GM18507 (cell line): ENCODE measurements at places on chromosomes 4 and X.

DNA sequence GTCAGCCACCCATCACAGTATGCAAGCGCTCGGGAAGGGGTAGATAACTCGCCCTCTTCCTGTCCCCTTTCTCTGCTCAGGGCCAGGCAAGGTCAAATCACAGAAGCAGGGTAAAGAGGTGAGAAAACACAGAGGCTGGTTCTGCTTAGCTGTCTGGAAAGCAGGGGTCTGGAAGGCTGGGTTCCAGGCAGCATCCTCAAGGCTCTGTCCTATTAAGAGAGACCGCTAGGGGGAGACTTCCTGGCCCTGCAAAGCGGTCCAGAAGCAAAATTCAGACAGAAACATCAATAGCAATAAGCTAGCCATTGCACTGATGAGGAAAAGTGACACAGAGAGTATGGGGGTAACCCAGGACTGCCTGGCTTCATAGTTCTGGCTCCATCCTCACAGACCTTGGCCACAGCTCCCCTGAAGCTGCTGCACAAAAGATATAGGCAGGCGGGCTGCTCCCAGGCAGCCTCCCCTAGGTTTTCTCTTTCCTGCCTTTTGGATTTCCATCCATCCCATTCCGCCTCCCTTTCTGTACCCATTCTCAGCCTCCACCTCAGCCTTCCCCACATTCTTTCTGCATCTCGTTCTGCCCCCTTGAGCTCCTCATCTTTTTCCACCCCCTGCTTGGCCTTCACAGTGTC lies 308.5 kb downstream of the EVC2 start:
- no peak for DNase-seq

GRCh38 chrX:152822383-152823086 lies 8.0 kb downstream of the CETN2 start:
- no peak for DNase-seq

DNA sequence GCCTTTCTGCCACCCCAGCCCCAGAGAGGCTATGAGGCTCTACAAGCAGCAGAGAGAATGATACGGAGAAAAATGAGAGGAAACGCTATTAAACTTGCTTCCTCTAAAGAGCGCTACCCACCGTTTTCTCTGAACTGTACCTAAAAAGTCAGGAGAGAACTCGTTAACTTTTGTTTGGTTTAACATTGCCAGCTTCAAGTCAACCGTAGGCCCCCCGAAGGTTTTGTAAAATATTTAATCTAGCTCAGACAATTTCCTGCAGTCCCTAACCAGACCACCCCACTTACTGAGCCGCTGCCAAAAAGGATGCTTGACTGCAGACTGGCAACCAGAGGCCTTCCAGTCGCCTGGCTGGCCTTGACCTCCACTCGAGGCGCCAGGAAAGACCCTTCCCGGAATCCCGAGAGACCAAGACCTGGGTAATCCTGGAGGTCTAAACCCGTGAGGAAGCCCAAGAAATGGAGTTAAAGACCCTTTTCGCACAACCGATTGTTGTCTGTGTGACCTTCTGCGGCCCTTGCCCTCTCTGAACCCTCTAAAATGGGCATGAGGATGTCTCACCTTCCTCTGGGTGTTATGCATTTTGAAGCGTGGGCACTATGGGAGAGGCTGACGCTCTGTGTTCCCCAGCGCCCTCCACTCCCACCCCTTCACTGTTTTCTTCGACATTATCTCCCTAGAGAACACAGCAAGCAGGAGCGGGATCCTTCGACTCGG lies 86.3 kb downstream of the BCOR start:
- no peak for DNase-seq

DNA sequence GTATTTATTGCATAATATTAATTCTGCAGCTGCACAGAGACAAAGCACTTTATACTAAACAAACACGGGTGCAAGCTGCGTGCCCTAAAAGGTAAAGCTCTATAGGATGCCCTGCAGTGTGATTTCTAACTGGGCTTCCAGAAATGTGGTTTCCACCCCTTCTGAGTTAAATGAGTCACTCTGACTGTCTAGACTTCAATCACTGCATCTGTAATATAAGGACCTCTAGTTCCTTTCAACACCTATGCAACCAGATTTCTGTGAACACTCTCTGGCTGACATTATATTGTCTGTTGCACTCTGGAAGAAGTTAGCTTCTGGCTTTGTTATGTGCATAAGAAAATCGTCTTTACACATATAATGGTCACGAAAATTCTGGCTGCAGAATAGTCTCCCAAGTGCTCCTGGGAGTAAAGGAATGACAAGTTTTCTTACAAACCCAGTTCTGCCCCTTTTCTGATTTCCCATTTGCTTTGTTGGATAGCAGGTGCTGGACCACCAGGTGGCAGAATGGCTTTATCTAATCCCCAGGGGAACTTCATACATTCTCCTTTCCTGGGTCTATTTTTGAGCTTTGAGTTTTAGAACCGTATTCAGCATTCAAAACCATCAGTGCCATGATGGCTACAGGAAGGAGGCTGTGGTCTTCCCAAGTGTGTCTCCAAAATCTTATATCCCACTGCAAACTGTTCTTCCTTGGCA lies 842.2 kb downstream of the STIM2 start:
- no peak for DNase-seq

GRCh38 chr4:159698336-159698735 lies 595.5 kb downstream of the RAPGEF2 start:
- DNase-seq = no peak

- no peak for DNase-seq
These were observed 202.4 kb downstream of the RTL9 start for GRCh38 chrX:110561034-110561433.

DNA sequence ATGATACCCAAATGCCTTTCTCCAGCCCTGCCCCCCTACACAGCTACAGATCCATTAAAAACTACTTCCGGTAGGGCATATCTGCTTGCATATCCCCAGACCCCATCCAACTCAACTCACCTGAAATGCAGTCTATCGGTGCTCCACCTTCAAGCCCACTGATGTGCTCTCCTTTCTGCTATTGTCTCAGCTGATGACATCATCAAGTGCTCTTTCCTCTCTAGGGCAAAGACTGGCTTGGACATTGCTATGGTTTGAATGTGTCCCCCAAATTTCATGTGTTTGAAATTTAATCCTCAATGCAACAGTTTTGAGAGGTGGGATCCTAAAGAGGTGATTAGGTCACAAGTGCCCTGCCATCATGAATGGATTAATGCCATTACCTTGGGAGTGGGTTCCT lies 212.4 kb downstream of the RELL1 start:
- no peak for DNase-seq

DNA sequence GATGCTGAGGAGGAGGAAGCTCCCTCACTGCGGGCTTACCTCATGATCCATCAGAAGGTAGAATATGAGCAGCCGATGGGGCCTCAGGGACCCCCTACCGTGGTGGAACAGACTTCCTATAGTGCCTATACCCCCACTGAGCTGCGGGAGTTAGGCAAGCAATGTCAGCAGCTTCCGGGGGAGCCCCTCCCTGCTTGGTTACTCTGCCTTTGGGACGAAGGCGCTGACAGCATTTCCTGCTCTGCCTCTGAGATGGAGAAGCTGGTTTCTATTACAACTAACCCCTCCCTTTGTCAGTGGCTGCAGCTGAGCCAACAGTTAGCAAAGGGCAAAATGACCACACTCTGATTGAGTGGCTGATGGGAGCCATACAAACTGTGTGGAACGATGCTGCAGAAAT lies 430.7 kb downstream of the IDS start:
- DNase-seq = no peak

DNA sequence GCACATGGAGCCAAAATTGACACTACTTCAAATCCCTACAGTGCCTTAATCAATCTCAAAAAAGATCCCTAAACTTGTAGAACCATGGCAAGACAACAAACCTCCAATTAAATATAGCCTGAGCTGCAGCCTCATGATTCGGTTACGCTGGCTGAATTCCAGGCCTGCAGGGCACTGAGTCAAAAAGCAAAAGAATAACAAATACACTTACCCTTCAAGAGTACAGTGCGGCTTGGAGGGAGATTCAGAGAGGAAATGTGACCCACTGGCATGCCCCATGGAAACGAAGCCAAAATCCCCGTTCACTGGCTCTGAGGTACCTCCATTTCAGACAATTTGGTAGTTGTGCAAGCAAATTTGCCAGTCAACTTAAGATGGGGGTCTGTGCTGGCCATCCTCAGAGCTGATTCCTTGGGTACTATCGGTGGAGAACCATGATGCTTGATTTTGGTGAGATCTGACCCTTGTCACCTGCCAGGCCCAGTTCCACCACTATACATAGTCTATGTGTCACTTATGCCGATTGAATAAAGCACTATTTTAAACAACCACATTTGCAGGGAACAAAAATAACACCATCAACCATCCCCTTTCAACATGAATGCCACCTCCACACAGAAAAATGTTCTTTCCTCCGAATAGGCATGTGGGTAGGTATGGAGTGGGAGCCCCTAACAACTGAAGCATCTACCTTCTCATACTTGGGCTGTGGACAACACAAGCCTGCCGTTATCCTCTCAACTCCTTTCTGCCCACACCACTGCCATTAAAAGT lies 2.1 kb downstream of the C4orf54 start:
- DNase-seq = no peak

GRCh38 chr4:138977524-138977923 lies 38.1 kb upstream of the NOCT start:
- no peak for DNase-seq

- no peak for DNase-seq
These were observed at the start of gene SASH3 for GRCh38 chrX:129779747-129780146. Gene SASH3, plus strand, starts transcription at chrX:129779949. Its CDS starts 149 bp downstream, at chrX:129780098.

DNA sequence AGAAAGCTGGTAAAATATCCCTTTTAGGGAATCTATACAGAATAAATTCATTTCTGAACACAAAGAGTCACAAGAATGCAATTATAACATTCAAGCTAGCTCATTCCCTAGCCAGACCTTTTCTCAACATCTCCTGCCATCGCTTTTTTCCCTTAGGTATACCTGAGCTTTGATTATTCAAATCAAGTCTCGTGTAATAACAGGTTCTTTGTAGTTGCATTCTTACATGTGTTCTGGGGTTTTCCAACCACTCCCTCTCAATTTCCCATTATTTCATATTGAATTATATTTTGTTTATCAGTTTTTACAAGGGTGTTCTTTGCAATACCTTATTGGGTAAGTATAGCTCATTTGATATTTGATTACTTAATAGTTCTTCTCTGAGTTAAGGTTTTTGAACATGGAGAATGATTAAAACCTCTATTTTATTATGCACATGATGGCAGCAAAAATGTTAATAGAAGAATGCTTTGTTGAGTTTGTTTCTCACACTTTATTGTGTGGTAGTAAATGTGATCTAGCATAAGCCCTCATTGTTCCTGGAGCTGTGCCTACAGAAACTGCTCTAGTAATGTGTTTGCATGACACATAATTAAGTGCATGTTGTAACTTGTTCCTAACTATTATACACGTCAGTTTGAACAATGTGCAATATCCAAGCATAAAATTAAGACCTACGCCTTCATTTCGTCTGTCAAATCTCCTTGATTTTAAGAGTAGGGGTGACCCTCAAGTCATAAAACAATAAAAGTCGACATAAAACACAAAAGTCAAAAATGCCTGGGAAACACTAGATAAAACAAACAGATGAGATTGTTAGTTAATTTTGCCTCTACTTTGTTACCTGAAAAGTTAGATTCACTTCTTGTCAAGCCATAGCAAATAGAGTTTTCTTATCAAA lies 124.0 kb upstream of the POF1B start:
- DNase-seq = no peak

DNA sequence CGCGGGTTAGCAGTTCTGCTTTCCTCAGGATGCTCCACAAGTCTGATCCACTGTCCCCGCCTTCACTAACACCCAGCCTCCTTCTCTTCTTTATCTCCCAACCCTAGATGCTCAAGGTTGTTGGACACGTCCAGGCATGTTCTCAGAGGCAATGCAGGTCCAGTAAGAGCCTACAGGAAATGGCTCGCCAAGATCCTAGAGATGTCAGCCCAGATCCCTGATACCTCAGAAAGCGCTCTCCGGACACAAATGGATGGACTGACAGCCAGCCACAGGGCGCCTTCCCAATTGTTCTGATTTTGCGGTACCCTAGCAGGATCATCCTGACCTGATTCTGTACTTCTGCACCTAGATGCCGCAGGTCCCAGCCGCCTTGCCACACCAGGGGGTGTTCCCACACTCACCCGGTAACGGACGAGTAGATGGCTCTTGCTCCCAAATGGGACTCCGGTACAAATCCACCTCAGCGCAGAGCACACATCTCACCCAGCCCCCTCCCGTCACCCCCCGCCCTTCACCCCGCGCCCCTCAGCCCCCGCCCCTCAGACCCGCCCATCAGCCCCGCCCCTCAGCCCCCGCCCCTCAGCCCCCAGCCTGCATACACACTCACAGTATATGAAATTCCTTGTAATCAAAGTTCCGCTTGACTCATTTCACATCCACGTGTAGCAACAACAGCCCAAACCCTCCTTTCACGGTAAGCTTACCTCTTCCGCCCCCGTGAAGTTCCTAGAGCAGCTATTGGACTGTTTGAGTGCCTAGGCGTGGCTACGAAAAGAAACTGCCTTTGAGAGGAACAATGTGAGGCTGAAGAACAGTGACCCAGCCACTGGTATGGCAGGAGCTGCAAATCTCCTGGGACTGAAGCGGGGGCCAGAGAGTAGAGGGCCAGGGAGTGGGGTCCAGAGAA lies at the start of gene EDA2R:
Gene EDA2R, minus strand, starts transcription at position 488 of the 910 bp plus-strand sequence. CDS start 23,058 bp downstream, outside the sequence.
- DNase-seq = peak; percentile 15

DNA sequence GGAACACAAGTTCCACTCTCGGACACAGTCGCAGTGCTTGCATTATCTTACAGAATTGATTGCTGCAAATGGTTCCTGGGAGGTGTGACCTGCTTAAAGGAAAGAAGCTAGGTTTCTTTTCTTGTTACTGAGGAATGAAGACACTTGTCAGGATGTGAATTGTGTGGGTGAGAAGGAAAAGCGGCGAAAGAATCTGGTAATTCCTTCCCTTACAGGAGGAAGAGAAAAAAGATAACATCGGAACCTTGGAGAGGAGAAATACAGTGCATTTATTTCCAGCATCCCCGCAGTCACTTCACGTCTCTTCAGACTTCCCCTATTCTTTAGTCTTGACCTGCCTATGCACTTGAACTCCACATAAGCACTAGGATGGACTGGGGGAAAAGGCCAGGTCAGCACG lies 389 bp upstream of the CCSER1 start:
- no peak for DNase-seq

- DNase-seq = no peak
These were observed 139.9 kb downstream of the CPXCR1 start for GRCh38 chrX:88886908-88887307.

GRCh38 chrX:12966151-12966550 lies 8.8 kb upstream of the TMSB4X start:
- DNase-seq = no peak

DNA sequence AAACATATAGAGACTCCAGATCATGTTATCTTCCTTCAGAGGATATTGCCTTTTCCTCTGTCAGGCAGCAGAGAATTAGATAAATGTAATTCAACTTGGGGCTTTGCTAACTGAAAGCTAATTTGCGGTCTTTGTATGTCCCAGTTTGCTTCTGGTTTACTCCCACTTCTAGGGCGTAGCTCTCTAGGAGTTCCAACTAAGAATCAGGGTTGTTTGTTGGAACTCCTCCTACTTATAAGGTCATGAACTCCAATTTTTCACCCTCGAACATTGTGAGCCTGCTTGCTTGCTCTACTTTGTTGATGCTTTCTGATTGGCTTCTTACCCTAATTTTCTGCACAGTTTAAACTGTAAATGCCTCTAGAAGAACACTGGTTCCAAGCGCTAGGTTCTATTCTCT lies 66.1 kb downstream of the FMR1NB start:
- DNase-seq = no peak

GRCh38 chr4:8737601-8738279 lies 133.9 kb downstream of the HMX1 start:
- DNase-seq = no peak

GRCh38 chrX:71619193-71619592 lies 882 bp upstream of the CXCR3 start:
- no peak for DNase-seq
